ENCODE measurements at places on chromosomes 16 and 17.
A peak's percentile ranks its signal among the peaks of the same experiment; 100 is the strongest.

DNA sequence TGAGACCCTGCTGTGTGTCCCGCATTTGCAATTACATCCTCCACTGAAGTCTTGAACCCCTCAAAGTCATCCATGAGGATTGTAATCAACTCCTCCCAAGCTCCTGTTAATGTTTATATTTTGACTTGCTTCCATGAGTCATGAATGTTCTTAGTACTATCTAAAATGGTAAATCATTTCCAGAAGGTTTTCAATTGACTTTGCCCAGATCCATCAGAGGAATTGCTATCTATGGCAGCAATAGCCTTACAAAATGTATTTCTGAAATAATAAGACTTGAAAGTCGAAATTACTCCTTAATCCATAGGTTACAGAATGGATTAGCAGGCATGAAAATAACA is 2.5 kb upstream of the C16orf87 start:
- no peak for DNase-seq

DNA sequence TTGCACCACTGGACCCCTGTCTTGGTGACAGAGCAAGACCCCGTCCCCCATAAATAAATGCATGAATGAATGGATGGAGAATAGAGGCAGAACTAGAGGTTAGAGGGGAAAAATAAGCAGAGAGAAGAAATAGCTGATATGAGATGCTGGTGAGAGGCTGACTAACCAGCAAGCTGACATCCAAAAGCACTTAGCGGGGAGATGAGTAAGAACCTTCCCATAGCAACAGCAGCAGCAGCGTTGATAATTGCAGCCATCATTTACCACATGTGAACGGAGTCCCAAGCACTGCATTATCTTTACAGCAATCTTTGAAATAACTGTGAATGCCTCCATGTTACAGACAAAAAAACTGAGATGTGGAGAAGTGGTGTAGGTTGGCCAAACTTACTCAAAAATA is 777.3 kb upstream of the EEF2KMT start:
- DNase-seq: no peak

GRCh38 chr17:47821424-47822391 is at the start of gene OSBPL7:
Gene OSBPL7 (minus strand): TSS chr17:47821794. CDS start chr17:47820278, 1,516 bp downstream.
- peak; percentile 71 for DNase-seq

GRCh38 chr17:78473951-78474613 is 95.6 kb downstream of the PGS1 start:
- no peak for DNase-seq

DNA sequence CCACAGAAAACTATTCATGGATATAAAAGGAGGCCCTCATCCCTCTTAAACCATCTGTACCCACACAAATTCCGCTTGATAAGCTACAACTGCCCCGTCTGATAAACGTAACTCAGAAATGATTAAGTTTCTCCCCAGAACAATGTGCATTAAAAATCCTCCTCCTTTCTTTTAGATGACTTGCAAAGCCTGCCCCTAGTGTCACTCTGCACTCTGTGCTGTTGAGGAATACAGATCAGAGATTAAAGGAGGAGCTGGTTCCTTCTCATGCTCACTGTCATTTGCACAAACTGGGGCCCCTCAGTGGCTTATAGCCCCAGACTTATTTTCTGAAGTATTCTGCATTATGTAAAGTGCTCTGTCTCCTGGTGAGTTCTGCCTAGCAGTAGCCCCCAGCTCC is 33.3 kb downstream of the CDRT15 start:
- DNase-seq: peak; percentile 22

GRCh38 chr16:83807327-83807709 is 460 bp upstream of the HSBP1 start:
- DNase-seq: no peak

DNA sequence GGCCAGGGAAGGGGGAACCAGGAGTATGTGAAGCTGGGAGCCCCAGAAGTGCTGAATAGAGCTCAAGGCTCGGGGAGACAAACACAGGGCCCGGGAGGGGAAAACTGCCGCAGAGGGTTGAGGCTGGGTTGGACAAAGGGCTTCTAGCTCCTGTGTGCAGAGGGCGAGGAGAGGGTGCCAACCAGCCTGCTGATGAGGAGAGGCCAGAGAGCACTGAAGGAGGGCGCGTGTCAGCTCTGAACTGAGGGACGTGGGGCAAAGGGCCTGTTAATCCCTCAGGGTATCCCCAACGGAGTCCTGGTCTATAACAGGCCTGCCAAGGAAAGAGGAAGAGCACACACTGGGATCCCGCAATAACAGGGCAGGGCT is 151.3 kb downstream of the C16orf78 start:
- no peak for DNase-seq

DNA sequence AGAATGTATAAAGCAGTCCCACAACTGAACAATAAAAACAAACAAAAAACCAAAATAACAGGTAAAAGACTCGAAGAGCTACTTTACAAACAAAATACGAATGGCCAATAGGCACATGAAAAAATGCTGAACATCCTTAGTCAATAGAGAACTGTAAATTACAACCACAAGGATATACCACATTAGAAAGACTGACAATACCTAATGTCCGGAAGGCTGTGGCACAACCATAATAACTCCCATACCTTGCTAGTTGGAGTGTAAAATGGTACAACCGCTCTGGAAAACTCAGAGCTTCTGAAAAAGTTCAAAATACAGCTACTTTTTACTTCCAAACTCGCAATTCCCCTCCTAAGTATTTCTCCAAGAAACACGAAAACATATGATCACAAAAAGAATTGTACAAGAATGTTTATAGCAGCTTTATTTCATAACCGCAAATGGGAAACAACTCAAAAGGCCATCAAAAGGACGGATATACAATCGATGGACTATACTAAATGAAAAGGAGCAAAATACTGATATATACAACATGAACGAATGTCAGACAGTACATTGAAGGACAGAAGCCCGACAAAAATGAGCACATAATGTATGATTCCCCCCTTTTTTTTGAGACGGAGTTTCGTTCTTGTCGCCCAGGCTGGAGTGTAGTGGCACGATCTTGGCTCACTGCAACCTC is 2.3 kb downstream of the TP53 start:
- DNase-seq: no peak

DNA sequence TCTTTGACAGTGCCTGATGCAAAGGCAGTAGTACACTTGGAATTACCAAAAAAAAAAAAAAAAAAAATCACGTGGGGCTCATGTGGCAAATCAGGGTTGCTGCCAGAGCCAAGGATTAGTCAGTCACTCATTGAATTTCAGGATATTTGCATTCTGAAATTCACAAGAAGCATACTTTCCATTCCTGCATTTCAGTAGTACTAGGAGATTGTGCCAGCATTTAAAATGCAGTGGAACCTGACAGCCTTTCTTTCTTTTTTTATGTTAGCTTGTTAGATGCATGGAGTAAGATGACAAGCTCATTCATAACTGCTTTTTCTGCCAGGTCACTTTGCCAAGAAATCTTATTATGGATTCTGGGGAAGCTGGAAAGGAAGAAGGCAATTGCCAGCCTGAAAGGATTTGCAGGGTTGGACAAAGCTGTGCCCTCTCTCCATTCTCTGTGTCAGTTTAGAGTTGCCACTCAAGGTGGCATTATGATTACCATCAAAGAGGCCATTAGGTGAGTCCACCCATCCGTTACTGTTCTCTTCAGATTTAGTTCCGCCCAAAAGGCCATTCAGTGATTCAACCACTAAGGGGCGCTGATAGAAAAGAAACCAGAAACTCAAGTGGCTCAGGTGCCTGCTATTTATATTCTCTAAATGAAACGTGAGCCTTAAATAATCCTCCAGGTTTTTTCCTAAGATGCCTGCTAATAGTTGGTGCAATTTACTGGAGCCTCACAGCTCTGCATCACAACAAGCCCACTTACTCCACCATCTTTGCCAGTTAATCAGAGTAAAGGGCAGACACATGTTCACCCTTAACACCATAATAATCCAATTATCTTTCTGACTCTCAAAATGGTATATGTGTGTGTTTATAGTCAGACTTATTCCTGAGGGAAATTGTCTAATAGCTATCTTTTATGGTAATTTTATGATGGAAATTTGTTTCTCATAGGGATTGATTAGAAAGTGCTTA is 59.0 kb downstream of the TANGO6 start:
- DNase-seq: peak; percentile 55

GRCh38 chr17:74715144-74715543 is 2.4 kb upstream of the CD300LF start:
- peak; percentile 73 for DNase-seq

DNA sequence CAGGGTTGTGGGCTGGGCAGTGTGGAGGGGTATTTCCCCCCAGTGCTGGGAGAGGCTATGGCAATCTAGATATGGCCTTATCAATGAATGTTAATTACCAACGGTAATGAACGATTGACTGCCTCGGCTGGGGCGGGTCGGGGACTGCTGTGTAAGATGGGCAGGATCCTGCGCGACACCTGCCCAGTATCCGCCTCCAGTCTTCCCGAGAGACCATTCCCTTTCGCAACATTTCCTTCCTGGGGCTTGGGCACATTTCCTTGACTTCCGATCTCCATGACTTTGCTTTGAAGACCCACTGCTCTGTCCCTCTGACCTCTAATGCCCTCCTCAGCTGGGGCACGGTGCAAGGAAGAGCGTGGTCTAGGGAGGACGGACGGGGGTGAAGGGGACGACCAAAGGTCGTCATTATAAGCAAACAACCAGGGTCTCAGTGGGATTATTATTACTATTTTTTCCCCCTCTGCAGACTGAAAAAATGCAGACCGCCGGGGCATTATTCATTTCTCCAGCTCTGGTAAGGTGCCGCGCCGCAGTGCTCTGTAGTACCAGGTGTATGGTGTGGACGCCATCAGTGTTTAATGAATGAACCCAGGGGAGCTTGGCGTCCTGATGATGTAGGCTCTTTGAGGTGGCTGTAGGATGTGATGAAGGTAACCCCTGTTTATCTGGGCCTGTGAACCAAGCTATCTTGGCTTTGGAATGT is 506 bp downstream of the ATP5MC1 start:
- DNase-seq: no peak

- no peak for DNase-seq
These were observed 43.4 kb downstream of the KCNJ12 start for GRCh38 chr17:21419299-21420239.

GRCh38 chr17:19725486-19725885 is 9.1 kb upstream of the SLC47A2 start:
- DNase-seq: no peak

DNA sequence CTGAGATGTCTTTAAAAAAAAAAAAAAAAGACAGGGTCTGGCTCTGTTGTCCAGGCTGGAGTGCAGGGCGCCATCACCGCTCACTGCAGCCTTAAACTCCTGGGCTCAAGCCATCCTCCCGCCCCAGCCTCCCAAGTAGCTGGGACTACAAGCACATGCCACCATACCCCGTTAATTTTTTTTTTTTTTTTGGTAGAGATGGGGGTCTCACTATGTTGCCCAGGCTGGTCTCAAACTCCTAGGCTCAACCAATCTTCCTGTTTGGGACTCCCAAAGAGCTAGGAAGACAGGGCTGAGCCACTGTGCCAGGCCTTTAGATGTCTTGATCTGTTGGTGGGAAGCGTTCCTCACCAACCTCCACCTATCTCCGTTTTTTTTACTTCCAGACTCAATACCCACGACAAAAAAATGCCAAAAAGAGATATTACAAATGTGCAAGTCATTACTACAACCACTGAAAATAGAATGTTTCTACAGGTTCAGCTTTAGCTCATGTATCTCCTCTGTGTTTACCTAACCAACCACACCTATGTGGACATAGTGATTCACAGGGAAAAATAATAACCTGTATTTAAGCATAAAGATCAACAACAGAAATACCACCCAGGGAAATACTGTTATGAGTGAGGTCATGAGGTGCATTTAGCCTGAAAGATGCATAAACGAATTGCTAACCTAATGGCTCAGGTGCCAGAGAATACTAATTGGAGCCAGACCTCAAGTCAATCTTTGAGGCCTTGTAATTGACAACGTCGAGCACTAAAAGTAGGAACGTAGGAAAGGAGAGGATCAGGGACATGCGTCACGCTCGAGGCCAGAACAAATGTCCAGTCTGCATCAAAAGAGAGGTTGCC is 22.6 kb downstream of the NACA2 start:
- DNase-seq: no peak

DNA sequence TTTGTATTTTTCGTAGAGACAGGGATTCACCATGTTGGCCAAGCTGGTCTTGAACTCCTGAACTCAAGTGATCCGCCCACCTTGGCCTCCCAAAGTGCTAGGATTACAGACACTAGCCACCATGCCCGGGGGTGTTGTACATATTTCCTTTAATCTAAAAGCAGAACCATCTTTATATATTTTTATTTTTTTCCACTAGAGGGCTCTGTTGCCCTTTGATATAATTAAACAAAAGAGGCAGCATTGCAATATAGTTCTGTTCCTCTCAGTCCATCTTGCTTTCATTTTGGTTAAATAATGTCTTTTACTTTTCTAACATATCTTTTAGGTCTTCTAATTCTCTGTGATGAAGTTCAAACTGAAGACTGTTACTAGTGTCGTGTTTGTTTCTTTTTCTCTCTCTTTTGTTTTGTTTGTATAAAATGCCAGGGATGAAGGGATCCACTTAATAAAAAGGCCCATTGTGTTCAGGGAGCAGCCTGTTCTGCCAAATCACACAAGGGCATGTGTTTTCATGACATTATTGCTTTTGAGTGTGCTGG is 23.4 kb downstream of the WWOX start:
- DNase-seq: peak; percentile 42

DNA sequence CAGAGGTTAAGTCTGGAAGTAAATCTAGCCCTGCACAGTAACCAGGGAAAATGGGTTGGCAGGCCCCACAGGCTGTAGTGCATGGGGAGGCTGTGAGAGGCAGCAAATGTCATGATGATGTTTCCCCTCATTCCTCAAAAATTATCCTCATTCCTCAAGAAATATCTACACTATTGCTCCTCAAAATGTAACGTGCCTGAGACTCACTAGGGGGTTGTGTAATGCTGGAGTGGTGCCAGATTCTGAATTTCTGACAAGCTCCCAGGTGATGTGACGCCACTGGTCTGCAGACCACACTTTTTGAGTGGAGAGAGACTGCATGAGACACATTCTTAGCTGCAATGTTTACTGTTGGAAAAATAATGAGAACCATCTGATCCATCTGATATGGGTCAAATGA is 1.2 kb upstream of the MPP3 start:
- DNase-seq: peak; percentile 51

- DNase-seq: peak; percentile 45
These were observed 28.8 kb upstream of the GINS2 start for GRCh38 chr16:85717393-85718152.

DNA sequence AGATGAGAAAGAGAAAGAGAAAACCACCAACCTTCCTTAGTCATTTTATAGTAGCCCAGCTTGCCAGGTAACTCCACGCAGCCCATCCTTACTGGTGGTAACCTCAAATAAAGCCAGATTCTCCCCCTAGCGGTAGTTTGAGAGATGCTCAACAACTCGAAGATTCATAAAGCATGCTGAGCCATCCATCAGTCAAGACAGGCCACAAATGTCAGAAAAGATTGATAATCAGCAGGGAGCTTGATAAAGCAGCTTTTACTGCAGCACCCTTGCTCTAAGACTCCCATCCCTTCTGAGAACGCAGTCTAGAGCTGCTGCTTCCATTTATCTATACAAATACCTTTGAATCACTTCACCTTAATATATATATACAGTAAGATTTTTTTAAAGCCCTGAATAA is 451.5 kb upstream of the HSBP1 start:
- peak; percentile 49 for DNase-seq

- DNase-seq: peak; percentile 50
These were observed 7.3 kb upstream of the DDX52 start for GRCh38 chr17:37650419-37651003.

All from amniotic epithelial cell (primary cell).